ENCODE measurements at places on chromosomes 3 and 15.

GRCh38 chr3:144593881-144594280, 622.3 kb downstream of the DIPK2A start:
- no peak for DNase-seq

GRCh38 chr3:184636741-184637316, 75.0 kb downstream of the MAGEF1 start:
- DNase-seq = no peak

DNA sequence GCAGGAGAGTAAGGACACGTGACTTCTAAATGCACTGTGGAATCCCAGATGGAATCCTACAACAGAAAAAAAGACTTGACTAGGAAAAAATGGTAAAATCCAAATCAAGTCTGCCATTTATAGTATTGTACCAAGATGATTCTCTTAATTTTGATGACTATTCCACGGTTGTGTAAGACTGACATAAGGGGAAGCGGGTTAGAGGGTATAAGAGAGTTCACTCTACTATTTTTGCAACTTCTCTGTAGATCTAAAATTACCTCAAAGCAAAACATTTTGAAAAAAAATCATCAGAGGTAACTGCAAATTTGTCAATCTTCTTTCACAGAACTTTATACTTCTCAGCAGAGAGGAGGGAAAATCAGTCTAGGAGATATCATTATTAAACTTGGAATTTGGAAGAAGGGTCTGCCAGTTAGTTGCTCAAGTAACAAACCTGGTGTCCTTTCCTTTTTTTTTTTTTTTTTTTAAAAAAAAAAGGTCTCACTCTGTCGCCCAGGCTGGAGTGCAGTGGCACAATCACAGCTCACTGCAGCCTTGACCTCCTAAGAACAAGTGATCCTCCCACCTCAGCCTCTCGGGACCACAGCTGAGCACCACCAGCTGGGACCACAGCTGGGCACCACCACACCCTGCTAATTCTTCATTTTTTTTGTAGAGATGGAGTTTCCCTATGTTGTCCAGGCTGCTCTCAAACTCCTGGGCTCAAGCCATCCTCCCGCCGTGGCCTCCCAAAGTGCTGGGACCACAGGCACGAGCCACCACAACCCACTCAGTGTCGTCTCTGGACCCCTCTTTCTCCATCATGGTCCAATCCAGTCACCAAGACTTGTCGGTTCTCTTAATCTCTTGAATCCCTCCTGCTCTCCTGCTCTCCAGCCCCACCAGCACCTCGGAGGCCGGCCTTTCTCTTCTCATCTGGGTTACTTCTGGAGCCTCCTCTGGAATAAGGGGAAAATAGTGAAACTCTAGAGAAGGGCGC, 14.9 kb upstream of the HES1 start:
- no peak for DNase-seq

DNA sequence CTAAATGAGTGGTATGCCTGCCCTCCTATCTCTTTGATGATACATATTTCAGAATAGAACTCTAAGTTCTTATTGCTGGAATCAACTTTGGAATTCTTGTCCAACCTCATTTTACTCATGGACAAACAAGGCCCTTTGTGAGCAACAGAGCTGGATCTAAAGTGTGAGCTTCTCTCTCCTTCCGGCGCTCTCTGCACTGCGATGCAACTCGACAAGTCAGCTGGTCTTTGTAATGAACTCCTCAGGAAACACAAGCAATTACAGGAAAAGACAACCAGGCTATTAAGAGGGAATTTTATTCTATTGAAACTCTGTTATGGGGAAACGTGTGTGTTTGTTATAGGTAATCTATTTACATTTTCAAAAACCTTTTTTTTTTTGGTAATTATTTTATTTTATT, 20.3 kb upstream of the NRROS start:
- peak; percentile 33 for DNase-seq

- DNase-seq = no peak
These were observed 134.7 kb upstream of the CCDC54 start for GRCh38 chr3:107242579-107242978.

GRCh38 chr3:39118079-39118478, 10.6 kb downstream of the TTC21A start:
- DNase-seq = no peak

DNA sequence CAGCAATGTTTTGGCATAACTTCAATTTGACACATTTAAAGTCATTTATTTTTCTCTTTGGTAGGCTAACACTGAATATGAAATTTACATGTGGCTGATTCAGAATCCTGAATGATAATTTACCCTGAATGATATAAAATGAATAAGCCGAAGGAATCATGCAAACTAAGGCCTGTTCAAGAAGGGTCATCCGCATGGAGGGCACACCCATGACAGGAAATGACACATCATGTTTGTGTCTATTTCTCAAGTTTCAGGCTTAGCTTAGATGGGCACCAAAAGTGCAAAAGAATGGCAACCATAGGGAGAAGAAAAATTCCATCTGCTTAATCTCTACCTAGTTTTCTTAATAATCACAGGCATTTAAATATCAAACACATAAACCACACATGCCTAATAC, 141.5 kb downstream of the DUT start:
- DNase-seq = no peak

DNA sequence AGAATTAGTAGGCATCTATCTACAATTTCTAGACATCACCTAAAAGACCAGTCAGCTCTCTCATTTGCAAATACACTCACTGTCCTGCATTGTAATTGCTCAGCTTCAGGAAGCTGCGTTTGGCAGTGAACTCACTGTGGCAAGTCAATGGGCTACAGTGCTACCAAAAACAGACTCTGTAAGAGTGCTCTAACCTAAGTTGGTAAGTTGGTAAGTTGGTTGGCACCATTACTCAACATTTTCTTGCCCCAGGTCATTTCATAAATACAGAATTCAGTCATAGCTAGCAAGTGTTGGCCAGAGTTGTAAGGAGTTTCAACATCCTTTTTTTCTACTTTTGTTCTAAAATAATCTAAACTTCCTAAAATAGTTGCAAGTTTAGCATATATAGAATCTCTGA, 466.3 kb downstream of the NAALADL2 start:
- DNase-seq = no peak

GRCh38 chr3:124336067-124336656, 344.2 kb upstream of the ROPN1 start:
- no peak for DNase-seq

DNA sequence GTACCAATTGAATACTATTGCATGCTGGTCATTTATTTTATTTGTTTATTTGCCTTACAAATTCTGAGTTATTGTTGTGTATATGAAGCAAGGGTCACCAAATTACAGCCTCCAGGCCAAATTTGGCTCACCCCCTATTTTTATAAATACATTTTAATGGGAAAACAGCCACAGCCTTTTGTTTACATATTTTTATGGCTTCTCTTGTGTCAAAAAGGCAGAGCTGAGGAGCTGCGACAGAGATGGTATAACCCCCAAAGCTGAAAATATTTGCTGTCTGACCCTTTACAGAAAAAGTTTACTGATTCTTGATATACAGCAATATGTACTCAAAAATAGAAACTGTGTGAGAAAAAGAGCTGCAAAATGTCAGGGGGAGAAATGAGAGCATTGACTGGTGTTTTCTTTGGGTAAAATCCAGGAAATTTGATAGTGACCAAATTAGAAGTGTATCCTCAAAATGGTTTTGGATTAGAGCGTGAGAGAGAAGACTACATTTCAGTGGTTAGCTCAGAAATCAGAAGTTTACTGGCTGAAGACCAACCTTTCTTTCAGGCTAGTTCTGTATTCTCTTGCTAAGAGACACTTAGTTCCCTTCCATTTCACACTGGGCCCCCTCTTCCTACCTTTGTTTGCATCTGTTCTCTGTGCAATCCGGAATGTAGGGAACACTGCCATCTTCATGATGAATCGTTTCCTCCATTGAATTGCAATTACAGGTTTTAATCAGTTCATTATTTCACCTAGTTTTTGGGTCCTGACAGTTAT, 757.8 kb downstream of the AGBL1 start:
- no peak for DNase-seq

DNA sequence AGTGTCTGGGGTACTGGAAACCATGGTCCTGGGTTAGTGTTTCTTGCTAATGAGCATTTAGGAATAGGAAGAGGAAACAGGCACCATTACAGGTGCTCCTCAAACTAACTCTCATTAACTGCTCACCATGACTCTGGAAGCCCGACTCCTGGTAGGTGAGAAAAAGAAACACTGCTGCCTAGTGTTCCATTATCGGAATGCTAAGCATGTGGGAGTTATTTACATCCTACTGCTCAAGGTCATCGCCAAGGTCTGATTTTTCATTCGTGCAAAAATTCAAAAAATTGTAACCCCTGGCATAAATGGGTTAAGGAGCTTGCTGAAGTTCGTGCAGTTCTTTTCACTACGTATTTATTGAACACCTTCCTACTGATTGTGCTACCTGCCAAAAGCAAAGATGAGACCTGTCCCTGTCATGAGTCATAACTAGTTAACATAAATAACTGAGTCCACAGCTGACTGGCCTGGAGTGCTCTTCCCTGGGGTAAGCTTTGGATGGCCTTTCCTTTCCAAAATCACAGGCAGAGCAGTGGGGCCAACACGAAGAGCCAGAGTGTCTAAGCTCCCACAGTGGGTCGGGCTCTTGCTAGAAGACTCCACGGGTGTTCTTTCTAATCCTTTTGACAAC, 22.7 kb upstream of the PAQR5 start:
- DNase-seq = no peak

GRCh38 chr15:52252781-52253180, 42.8 kb downstream of the MYO5C start:
- no peak for DNase-seq

DNA sequence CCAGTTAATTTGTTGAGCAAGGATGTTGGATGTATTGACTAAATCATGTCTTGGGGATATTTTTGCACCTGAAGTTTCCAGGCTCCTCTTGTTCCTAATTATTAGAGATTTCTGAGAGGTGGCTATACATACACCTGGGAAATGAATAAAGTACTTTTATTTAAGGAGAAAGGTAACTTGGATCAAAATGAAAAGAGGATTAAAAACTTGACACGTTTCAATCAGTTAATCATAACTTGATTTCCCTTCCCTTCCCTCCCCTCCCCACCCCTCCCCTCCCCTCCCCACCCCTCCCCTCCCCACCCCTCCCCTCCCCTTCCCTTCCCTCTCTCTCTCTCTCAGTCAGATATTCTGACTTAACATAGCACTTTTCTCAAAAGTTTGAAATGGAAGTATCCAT, 126.3 kb downstream of the KCNH8 start:
- no peak for DNase-seq

DNA sequence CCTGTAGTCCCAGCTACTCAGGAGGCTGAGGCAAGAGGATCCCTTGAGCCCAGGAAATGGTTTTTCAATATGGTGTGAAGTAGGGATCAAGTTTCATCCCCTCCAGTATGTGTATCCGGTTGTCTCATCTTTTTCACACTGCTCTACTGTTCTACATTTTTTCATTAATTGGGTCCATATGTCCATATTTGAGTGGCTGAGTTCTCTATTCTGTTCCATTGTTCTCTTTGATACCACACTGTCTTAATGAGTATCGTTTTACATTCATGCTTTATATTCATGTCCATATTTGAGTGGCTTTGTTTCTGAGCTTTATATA, 81.6 kb upstream of the LRRFIP2 start:
- DNase-seq = no peak

DNA sequence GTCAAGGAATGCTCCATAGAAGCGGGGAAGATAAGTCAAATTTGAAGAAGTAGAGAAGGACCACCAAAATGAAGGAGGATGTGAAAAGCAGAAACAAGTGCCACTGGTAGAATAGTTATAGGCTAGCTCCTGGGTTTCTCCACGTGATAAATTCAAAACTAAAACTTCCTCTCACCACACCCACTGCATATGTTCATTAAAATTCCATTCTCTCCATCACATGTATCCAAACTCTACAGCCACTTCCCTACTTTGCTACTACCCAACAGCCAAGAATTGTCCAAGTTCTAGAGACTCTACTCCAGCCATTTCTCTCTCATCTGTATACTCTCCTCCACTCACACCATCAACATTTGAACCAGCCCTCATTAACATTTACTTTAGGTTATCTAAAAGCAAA, 60.5 kb downstream of the COL8A1 start:
- DNase-seq = no peak

DNA sequence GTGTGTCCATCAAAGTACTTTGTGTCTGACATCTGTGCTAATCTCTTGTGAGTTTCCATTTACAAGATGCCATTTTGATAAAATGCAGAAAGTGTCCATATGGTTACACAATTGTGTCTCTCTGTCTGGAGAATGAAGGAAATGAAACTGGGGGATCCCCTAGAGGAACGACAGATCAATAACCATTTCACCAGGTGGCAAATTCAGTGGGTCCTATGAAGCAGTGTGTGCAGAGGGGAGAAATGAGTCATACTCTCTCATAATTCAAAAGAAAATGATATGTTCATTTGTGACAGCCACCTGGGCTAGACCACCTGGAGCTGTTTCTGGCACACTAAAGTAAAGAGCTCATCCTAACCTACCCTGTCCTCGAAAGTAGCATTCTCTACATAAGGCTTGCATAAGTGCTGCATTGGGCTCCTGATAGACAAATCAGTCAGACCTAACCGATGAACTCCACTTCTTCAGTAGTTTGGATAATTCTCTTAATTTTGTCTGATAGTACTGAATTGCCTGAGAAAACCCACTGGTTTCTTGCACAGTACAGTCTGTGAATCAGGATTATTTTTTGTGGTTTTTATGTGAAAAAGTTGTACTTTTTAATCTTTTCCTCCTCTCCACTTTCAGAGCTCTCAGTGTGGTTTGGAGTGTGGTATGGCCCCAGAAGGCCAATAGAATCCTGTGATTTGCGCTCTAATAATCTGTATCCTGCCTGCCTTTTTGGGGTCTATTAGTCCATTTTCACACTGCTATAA, 10.3 kb upstream of the CD47 start:
- no peak for DNase-seq

DNA sequence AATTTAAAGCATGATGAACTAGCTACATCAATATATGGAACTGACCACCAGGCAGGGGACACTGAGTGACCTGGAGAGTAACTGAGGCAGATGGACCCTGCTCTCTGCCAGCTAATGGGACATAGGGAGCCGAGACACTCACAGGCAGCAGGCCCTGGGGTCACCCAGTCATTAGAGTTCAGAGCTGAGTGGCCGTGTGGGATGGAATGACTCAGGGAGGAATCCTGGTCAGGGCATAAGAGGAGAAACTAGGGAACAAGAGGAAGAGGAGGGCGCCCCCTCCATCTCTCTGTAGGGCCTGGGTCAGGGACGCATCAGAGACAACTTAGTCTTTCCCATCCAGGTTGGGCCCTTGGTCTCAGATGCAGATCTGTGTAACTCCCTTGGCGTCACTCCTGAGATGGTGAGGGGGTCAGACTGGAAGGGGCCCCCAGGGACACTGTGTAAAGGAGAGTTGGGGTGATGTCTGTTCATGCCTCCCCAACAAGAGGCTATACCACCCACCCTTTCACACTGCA, 39.8 kb downstream of the CCDC12 start:
- DNase-seq = no peak

DNA sequence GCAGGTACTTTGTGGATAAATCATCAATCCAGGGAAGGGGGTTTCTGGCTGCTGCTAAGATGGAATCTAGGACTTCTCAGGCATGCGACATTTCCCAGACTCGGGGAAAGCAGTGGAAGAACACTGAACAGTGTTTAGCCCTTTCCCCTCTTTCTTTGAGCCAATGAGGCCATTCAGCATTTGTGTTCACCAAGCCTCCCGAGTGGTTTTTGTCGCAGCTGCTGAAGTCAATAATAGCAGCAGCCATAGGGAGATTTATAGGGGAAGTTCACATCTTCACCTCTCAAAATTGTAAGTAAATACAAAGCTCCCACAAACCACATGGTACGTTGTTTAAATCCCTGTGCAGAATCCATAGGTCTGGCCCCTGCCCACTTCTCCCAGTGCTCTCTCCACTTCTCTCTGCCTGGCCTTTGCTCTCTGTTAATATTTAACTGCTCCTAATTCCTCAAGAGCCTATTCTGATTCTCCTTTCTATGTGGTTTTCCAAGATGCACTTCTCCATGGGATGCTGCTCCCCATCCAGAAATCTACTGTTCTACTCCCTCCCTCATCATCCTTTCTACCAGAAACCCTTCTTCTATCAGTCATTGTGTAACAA, 230.7 kb downstream of the SHQ1 start:
- DNase-seq = no peak

Data from retina (tissue), 1 donor.